ENCODE measurements at places on chromosomes 1 and 21.

- no peak for DNase-seq
Measured at GRCh38 chr21:31012133-31013089, 25.9 kb downstream of the KRTAP19-8 start.

GRCh38 chr1:74193908-74194307 is 4.1 kb downstream of the LRRIQ3 start:
- DNase-seq: no peak

- DNase-seq: no peak
Measured at GRCh38 chr1:91697861-91698260, 188.1 kb downstream of the TGFBR3 start.

GRCh38 chr1:155166051-155166470 is 7.0 kb downstream of the KRTCAP2 start:
- DNase-seq: no peak

DNA sequence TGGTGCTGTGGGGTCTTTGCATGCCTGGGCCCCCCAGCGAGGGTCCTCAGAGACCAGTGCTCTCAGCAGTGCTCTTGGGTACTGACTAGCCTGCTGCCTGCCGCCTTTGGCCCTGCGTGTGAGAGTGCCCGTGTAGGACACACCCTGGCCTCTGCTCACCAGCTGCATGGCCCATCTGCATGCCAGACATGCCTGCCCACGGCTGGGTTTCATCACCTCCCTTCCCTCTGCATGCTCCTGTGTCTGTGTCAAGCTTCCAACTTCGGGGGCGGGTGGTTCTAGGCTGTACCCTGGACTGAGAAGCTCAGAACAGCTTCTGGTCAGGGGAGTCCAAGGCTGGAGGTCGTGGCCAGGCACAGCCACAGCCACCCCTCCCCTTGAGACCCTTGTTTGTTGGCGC is 56.9 kb downstream of the PTPRF start:
- no peak for DNase-seq

All from frontal cortex (tissue), 4 donors.